ENCODE measurements at places on chromosomes 12 and 14.

- no peak for DNase-seq
Observed at GRCh38 chr14:33747749-33748148, 203.1 kb downstream of the EGLN3 start.

- DNase-seq = no peak
Observed at GRCh38 chr14:100115726-100116125, 43.7 kb downstream of the DEGS2 start.

DNA sequence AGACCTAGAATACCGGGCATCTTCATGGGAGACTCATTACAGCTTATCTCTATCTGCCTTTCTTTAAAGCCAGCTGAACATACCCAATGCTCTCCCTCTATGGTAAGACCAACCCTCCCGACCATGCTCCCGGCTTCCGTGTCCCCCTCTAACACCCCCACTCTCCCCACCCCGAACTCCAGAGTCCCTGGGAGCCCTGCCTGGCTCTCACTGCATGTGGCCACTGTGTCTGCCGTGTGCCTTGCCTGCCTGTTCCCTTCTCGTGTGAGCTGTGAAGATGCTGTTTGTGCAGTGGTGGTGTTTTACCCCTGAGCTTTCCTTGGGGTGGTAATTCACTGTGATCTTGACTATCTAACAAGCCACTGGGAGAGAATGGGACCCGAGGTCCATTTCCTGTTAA, 146.4 kb upstream of the FKBP4 start:
- no peak for DNase-seq

DNA sequence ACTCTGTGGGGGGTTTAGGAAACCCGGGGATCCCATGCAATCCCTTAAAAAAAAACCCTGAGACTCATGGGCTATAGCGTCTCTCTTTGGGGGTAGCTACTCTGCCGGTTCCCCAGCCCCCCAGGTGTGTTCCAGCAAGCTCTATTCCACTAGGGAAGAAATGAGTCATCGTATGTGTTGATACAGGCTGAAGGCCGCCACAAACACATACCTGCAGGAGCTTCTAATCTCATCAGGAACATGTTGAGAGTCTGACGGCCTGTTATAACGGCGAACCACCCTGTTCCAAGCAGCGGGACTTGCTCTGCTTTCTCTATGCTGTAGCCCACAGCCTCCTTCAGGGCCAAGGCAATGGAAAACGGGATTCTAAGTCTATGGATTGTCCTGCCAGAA, 977 bp upstream of the KRT5 start:
- DNase-seq = no peak

- no peak for DNase-seq
Observed at GRCh38 chr14:33356181-33356580, 417.5 kb downstream of the NPAS3 start.

- no peak for DNase-seq
Observed at GRCh38 chr14:31300296-31300695, 92.7 kb upstream of the HECTD1 start.

- DNase-seq = no peak
Observed at GRCh38 chr14:105198588-105198987, 17.5 kb upstream of the NUDT14 start.
